ENCODE measurements at places on chromosomes 5 and 9. TPM values are rescaled to one million over a fixed set of nuclear protein-coding genes. Genes with fewer than 3 reads are reported as not detected.

The PPP3R2 gene
- polyA plus RNA-seq = not detected

GRCh38 chr5:155343468-155343867 is 329.9 kb downstream of the KIF4B start:
- DNase-seq = no peak

GRCh38 chr9:38681747-38682227 is 38.1 kb downstream of the FAM240B start:
- DNase-seq = no peak

DNA sequence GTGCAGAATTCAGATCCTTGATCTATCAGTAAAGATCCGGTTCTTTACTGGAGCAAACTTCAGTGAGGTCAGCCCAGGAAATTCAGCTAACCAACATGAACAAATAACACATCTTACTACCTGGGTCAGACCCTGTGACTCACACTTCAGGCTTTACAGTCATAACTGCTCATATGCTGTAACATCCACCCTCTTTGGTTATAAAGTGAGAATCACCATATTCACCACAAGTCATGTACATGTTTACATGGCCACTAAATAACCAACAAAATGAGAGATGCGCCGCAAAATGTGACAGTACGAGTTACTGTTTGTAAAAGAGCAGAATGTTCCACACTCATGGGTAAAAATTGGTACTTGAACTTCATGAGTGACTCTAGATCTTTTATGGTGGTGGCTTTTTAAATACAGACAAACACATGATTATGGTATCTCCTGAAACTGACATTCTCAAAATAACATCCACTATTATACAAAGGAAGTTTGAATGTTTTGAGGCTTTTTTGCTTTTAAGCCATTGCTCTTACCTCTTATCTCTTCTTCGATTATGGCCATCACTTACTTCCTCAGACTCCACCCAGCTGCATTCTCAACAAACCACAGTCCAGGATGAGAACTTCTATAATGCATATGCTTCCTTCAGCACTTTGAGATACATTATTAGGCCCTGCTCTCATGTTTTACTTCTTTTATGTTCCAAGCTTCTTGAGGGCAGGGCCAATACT is 516.6 kb downstream of the RAB3C start:
- DNase-seq = no peak

- DNase-seq = no peak
Measured at GRCh38 chr9:116873937-116874914, 187.1 kb downstream of the TRIM32 start.

DNA sequence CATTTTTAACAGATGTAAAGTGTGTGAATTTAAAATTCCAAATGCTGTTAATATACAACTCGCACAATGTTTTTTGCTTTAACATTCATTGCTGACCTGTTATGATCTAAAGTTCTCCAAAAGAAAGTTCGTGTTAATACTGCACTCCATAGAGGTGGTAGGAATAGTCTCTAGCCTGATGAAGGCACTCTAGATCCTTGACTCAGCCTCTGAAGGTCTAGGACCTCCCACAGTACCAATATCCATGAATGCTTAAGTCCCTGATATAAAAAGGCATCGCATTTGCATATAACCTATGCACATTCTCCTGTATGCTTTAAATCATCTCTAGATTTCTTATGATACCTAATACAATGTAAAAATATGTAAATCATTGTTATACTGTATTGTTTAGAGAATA is 213.6 kb downstream of the EFNA5 start:
- DNase-seq = no peak

- no peak for DNase-seq
Measured at GRCh38 chr9:7479300-7479699, 320.3 kb downstream of the DMAC1 start.

The SLCO6A1 gene
- 0.77 TPM for polyA plus RNA-seq

GRCh38 chr9:19493876-19494275 is 85.1 kb downstream of the ACER2 start:
- DNase-seq = no peak

DNA sequence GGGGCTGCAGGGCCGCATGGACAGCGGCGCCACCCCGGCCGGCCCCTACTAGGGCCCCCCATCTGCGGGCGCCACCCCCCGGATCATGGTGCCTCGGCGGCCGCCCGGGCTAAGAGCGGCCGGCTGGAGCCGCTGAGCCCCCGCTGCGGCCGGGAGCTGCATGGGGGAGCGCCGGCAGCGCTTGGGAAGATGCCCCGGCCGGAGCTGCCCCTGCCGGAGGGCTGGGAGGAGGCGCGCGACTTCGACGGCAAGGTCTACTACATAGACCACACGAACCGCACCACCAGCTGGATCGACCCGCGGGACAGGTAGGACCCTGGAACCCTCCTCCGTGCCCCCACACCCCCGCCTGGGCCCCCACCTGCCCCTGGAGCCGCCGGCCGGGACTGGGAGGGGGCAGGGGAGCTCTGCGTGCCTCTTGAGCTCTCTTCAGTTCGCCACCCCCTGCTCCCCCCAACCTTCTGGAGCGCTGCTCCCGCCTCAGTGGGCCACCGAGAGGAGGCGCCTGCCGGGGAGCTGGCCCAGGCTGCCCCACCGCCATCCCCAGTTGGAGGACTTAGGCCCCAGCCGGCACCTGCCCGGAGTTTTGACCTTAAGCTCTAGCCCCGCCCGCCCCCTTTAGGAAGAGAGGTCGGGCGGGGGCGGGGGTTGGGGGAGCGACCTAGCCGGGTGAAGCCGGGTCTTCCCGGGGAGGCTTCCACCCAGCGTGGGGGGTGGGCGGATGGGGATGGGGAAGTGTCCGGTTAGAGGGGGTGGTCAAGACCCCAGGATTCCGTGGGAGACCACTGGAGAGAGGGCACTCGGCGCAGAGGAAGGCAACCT is 730 bp downstream of the WWC1 start:
- no peak for DNase-seq

DNA sequence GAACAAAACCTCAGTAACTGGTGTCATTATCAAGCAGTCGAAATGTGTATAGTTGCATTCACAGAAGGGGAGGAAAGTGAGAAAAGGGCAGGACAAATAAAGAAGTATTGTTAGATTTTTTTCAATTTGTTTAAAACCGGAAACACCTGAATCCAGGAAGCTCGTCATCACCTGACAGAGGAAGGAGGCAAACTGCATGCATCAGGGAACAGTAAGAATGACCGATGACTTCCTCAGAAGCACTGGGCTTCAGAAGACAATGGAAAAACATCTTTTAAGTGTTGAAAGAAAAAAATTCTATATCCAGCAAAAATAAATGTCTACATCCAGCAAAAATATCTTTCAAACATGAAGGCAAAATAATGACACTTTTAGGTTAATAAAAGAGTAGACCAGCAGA is 29.5 kb downstream of the PLEKHG4B start:
- DNase-seq = no peak

The PDLIM4 gene
- polyA plus RNA-seq = not detected

The CPLANE1 gene
- not detected for polyA plus RNA-seq

DNA sequence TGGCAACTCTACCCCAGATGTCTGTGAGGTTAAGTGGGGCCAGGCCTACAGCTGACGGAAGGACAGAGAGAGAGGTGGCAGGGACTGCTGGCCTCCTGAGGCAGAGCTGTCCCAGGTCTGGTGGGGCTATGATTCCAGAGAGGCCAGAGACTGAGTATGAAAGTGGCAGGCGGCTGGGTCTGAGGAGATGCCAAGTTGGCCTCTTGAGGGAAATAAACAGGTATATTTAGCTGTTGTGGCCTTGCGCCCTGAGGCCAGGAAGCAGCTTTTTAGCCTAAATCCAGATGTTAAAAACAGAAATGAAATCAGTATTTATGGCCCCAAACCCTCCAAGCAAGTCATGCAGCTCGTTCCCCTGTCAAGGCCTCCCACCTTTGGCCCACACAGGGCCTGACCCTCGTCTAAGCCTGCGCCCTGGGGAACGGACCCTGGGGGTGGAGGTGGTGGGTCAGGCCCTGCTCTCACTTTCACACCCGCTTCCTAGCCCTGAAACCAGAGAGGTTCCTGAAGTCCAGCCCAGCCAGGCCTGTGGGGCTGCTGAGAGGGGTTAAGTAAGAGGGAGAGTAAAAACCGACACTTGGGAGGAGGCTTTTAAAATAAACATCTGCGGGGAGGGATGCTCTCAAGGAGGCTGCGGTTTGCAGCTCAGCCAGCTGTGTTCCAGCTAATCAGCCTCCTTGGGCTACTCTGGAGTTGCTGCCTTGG is 18.7 kb downstream of the PCDHGC5 start:
- peak; percentile 79 for DNase-seq

- DNase-seq = no peak
Measured at GRCh38 chr5:1788828-1789227, 10.8 kb downstream of the MRPL36 start.

- no peak for DNase-seq
Measured at GRCh38 chr9:34991607-34992375, 2.2 kb downstream of the DNAJB5 start.

DNA sequence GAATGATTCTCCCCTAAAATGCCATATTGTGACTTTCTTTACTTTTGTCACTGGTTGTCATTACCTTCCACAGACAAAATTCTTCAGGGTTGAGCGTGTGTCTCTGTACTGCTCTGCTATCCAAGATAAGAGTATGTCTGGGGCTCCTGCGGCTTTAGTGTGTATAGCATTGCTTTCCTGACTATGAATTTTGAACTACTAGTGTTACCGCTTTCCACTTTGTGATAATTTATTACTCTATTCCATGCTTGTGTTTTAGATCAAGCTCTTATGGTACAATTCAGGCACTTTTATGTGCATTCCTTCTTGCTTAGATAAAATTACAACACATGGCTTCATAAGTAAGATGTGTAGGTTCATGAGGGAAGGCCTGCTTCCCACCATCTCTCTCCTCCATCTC is 51.5 kb upstream of the MEF2C start:
- no peak for DNase-seq

DNA sequence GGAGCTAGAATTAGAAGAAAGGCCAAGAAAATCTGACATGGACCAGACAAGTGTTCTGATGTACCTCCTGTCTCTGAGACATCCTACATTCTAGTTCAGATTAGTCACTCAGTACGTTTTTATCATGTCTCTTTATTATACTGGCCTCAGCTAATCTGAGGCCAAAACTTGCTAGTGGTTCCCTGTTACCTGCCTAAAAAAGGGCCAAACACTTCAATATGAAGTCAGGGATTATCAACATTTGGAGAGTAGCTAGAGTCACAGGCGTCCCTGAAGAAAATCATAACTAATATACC is 587.4 kb downstream of the PRELID2 start:
- no peak for DNase-seq

The GABBR2 gene
- 1.5 TPM for polyA plus RNA-seq

DNA sequence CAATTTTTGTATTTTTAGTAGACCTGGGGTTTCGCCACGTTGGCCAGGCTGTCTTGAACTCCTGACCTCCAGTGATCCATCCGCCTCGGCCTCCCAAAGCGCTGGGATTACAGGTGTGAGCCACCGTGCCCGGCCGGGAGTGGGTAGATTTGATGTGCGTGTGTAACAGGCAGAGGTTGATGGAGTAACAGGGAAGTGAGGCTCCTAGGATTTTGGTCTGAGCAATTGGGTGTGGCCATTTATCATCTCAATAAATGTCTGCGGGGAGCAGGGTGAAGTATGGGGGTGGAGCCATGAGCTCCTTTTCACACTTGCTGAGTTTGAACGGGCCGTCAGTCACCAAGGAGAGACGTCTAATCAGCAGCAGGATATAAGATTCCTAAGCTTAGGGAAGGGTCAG is 1.2 kb upstream of the REXO4 start:
- DNase-seq = no peak

DNA sequence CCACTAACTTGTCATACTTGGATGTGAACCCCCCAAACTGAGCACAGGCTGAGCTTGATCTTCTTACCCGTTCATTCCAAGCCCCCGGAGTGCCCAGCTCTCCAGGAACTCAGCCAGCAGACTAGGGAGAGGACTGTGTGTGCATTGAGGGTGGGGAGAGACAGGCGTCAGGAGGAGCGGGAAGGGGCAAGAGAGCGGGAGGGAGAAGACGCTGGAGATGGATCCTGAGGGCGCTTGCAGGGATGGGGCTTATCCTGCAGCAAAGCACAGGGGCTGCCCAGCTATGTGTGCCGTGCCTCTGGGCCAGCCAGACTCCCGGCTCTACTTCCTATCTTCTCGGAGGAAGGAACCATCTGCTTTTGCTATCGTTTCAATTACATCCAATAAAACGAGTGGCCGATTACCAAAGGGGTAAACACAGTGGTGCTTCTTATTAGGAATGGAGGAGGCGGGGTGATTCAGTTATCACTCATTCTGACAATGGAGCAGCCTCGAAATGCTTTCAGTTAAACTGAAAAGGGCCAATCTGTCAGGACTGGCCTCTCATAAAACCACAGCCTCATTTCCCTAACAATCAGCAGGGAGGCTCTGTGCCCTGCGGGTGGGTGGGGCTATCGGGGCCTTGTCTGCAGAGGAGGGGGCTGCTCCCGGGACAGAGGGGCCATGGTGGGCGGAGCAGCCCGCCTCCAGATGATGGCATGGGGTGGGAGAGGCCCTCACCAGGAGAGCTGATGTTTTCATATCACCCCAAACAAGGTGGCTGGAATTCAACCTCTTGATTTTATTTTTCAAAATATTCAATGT is 168.2 kb downstream of the DAB2IP start:
- DNase-seq = no peak

GRCh38 chr9:20333991-20334390 is 288.3 kb downstream of the MLLT3 start:
- no peak for DNase-seq

GRCh38 chr5:103587185-103587748 is 24.7 kb upstream of the NUDT12 start:
- DNase-seq = no peak

The PRELID2 gene
- polyA plus RNA-seq = 3.0 TPM

The PITX1 gene
- 3.3 TPM for polyA plus RNA-seq

DNA sequence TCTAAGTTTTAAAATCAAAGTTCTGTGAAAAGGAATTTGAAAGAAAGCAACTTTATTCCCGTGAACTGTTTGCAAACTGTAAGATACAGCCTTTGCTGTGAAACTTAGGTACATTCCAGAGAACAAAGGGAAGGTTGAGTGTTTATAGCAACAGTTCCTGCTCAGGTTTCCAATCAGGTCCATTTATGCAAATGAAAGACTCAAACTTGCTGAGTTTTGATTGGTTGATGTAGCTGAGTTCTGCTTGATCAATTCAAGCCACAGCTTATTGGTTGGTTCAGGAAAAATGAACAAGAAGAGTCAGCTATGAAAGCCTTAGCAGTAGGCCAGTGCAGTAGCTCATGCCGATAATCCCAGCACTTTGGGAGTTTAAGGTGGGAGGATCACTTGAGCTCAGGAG is 37.9 kb downstream of the SLC27A6 start:
- DNase-seq = no peak

DNA sequence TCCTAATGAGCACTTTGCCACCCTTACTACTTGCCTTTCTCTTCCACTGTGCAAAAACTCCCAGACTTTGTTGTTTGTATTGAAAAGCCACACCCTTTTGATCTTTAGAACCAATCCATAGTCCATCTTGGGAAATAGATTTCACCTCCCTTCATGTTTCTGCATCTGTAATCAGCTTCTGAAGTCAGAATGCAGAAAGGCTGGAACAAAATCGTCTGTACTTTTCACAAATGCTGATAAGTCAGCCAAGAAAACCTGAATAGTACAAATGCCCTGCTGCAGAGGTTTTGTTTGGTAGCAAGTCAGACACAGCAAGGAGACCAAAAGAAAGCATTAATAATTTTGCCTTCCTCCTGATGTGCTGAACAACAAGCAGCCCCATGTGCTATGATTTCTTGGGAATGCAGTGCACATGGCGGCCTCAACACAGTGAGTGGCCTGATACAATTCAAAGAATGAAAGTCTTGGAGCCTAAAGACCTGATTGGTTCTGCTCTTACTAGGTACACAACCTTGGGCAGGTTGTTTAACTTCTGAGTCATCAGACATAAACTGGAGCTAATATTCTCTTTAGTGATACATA is 59.2 kb upstream of the STK32A start:
- DNase-seq = no peak

GRCh38 chr5:174991847-174992246 is 267.5 kb downstream of the MSX2 start:
- DNase-seq = no peak

The RASEF gene
- not detected for polyA plus RNA-seq

The SPACA9 gene
- polyA plus RNA-seq = not detected

All from muscle of arm (tissue), 14 donors.